ENCODE measurements at places on chromosomes 16 and 17.

DNA sequence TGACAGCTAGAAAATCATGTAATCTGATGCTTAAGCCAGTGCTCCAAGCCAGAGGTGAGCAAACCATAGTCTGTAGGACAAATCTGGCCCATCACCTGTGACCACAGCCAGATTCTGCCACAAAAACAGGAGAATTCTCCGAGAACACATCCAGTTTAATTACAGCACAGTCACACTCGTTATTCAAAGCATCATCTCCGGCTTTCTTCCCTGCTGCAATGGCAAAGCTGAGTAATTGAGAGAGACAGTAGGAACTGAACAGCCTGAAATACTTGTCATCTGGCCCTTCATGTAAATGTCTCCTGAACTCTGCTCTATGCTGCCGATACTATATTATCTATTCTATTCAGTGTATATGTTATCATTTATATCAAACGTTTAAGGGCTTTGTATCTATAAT, 121.4 kb upstream of the FOXF1 start:
- no peak for DNase-seq

DNA sequence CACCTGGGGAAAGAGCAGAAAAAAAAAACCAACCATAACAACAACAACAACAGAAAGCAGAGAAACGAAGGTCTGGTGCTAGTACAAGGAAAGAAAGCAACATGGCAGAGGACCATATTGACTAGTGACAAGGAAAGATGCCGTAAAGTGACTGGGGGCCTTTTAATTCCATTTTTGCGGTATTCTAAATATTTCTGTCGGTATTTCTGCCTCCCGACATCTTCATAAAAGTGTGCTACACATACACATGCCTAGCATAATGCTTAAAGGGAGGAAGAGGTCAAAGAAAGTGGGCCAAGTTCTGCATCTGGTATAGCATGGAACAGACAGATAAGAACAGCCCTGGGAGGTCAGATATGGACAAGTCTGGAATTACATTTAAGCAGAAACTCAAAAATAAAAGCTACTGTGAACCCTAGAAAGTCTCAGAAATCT, 19.5 kb upstream of the RNF43 start:
- no peak for DNase-seq

DNA sequence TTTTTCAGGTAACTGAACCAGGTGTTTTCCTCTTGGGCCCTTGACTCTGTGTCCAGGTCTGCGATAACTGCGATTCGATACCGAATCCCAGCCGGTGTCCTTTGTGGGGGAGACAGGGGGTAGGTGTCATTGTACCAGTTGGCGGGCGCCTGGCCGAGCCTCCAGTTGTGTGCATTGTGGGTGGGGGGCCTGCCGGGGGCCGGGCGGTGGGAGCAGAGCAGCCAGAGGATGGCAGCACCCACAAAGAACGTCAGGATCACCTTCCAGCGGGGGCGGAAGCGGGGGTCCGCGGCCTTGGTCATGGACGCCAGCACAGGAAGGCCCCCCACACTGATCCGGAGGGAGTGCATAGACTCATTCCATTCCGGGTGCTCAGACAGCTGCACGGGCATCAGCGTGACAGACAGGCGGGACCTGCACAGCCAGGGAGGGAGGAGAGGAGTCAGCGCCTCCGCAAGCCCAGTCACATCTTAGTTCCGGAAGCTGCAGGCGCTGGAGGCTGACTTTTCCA, 12.3 kb downstream of the CANT1 start:
- no peak for DNase-seq

DNA sequence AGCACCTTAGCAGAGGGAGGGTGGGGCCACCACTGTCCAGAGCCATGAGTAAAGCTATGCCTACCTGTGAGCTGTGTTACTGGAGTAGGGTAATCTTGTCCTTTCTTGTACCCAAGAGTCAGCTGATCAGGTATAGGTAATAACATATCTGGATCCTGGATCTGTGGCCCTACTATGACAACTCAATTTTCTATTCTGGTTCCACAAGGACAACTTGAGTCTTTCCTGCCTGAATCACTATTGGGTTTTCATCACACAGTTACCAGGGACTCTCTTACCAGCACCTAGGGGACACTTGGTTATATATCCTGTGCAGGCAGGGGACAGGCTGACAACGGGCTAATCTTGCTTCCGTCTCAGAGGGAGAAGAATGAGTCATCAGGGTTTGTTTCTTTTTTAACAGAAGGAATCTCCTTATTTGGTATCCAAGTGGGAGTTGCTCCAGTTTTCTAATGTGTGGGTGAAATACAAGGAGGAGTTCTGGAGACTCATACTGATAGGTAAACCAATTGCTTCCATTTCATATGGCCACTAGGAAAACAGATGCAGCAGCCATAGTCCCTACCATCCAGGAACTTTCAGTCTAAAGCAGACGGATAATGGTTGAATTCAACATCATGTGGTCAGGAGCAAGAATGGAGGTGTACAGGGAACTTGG, 6.8 kb downstream of the ZNF267 start:
- no peak for DNase-seq

GRCh38 chr16:30184891-30185682, 1.7 kb downstream of the CORO1A start:
- no peak for DNase-seq

- DNase-seq = no peak
Observed at GRCh38 chr16:19410435-19411171, 7.1 kb upstream of the TMC5 start.

DNA sequence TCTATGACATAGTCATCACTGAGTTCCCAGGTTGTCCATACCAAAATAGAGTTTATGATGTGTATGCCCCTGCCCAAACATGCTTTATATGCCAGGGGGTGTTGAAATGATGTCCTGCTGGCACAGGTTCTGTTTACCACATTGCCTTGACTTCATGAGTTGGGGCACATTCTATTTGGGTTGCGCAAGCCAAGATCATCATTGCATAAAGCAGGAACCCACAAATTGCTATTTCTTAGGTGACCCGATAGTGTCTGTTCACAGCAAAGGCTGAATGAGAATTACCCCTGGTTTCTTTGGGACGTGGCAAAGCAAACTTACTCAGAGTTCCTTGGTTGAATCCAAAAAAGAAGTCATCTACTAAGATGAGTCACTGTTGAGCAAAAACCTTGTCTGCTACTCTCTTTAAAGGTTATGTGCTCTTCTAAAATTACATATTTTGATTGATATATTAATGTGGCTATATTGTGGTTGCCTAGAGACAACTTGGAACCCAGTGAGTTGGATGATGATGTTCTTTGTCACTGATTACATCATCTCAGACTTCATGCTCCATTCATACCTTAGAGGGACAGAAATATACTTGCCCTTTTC, 912.6 kb upstream of the SOX9 start:
- DNase-seq = no peak

- peak; percentile 54 for DNase-seq
Observed at GRCh38 chr17:41695954-41696757, 7.5 kb downstream of the EIF1 start.

DNA sequence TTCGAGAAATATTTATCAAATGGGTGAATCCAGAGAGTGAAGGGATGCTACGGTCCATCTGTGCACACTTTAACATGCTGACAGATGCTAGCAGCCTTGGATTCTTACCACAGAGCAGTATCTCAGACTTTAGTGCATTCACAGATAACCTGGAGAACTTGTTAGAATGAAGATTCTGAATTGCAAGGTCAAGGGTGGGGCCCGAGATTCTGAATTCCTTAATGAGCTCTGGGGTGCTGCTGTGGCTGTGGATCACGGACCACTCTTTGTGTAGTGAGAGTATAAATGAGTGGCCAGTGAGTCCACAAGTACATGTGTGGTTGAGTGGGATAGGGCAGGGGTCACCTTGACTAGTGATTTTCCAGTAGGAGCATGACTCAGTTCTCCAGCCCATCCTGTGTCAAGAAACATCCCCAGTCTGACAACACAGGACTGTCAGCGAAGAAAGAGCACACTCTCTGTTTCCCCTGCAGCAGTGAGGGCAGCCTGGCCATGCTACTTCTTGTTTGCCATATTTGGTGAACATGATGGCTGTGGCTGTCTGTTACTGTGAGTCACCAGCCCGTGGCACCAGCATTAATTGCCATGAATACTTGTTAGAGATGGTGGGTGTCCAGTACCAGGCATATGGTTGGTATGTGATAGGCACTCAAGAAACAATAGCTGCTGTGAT, 13.0 kb upstream of the SALL1 start:
- DNase-seq = no peak

DNA sequence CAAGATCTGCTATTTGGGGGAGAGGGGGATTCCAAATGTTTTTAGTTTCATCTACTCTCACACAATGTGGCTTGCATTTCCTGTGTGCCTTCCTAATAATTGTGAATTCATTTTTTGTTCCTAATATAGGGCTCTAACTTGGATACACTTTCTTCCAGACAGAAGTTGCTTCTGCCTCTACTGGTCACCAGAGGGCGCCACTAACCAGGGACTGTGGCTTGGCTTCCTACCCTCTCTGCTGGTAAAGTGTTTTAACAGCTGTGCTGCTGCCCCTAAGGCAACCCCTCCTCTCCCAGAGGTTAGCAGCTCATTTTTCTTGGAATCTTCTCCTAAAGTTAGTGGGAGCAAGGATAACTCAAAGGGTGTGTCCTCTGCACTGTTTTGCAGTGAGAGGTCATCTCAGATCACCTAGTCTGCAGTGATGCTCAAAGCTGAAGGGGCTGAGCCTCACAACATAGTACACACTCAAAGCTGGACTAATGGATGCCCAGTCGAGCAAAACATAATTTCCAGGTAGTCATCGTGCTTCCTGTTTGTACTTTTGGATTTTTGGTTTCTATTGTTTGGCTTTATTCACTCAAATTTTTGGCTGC, 5.0 kb upstream of the PRSS54 start:
- DNase-seq = no peak

- no peak for DNase-seq
Observed at GRCh38 chr16:10930755-10931093, 11.5 kb downstream of the DEXI start.

- no peak for DNase-seq
Observed at GRCh38 chr16:85262558-85263238, 150.4 kb upstream of the CIBAR2 start.

- DNase-seq = no peak
Observed at GRCh38 chr17:80058311-80058955, 22.0 kb downstream of the CCDC40 start.

- DNase-seq = no peak
Observed at GRCh38 chr16:24493821-24494220, 45.5 kb upstream of the RBBP6 start.

DNA sequence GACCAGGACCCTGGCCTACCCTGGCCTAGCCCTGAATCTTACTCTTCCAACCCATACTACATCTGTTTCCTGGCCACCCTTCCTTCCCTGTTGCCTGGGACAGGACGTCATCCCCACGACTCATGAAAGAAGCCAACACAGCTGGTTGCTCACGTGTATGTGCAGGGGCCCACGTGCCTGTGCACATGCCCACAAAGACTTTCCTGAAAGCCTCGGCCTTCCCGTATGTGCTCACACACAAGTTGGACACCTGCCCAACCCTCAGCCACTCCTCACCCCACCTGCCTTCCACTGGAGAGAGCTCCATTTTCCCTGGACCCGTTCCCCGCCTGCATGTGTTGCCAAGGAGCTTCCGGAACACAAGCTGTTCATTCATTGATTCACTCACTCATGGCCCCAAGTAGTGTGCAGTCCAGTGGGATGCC, 7.0 kb downstream of the PLXDC1 start:
- DNase-seq = no peak

- no peak for DNase-seq
Observed at GRCh38 chr16:17222871-17223401, 247.8 kb downstream of the XYLT1 start.

- no peak for DNase-seq
Observed at GRCh38 chr17:74241431-74241830, 28.1 kb downstream of the TTYH2 start.

- DNase-seq = no peak
Observed at GRCh38 chr17:48229936-48230335, 122.4 kb downstream of the SNX11 start.

- no peak for DNase-seq
Observed at GRCh38 chr16:80346111-80346632, 194.6 kb upstream of the DYNLRB2 start.

GRCh38 chr17:72122765-72123529, 2.1 kb downstream of the SOX9 start:
- no peak for DNase-seq

- DNase-seq = no peak
Observed at GRCh38 chr17:79815836-79816461, 19.1 kb upstream of the CBX8 start.

DNA sequence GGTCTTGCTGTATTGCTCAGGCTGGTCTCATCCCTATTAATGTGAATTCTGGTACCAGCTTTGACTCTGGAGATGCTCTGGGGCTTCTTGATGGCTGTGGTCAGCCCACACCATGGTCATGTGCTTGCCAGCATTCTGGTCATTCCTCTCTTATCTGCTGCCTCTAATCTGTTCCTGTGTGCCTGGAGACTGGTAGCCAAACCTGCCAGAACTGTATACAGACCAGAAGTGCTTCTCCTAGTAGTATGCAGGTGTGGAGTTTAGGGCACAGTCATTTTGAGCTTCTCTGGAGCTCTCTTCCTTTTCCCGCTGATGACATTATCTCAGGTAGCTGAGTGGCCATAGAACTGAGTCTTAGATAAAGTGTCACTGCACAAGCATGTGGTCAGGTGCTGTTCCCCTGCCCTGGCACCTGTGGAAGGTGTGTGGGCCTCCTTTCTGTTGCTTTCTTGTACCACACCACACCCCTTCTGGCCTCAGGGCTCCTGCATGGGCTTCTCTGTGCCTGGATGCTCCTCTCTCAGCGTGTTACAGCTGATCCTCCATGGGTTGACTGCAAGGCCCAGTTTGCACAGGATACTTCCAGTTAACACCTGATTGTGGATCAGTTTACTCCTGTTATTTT, 162.7 kb downstream of the SPECC1 start:
- DNase-seq = no peak
